ENCODE measurements at places on chromosomes 2 and 18.

DNA sequence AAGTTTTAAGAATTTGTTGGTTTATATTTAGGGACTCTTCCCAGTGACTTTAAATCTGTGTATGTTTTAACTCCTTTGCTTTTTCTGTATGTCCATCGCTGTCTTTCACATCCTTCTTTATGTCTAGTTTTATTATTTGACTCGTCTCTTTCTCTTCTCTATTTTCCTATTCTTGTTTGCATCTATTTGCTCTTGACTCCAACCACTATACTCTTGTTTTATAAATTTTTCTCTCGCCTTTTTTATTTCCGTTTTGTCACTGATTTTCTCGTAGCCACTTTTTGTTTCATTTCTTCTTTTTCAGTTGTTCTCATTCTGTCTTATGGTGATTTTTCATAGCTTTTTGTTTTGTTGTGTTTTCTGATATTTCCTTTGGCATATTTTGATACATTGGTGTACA, 170.5 kb upstream of the NETO1 start:
- no peak for DNase-seq

DNA sequence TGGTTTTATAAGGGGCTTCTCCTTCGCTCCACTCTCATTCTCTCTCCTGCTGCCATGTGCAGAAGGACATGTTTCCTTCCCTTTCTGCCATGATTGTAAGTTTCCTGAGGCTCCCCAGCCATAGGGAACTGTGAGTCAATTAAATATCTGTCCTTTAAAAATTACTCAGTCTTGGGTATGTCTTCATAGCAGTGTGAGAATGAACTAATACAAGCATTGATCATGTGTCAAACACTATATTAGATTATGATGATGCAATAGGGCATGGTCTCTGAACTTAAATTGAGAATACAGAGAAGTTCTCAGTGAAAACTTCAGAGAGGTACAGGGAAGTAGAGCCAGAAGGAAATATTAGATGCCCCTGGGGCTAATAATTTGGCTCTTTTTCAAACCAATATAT, 5.9 kb upstream of the MAP4K3 start:
- DNase-seq = no peak

DNA sequence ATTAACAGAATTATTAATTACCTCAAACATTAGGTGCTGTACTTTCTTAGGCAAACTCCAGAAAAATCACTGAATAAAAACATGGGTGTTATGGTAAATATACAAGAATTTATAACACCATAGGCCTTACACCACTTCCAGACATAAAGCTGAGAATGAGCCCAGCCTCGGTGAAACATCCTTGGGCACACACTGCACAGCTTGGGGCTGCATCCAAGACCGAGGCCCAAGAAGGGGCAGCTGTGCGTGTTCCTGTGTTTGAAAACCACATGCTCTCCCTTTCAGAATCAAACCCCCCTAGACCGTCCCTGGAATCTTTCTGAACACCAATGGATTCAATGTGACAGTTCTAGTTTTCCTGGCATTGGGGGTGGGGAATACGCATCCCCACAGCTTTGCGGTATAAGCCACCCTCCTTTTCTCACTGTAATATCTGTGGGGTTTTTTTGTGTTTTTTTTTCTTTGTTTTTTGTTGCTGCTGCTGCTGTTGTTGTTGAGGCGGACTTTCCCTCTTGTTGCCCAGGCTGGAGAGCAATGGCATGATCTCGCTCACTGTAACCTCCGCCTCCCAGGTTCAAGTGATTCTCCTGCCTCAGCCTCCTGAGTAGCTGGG, 12.9 kb downstream of the ERFE start:
- DNase-seq = no peak

DNA sequence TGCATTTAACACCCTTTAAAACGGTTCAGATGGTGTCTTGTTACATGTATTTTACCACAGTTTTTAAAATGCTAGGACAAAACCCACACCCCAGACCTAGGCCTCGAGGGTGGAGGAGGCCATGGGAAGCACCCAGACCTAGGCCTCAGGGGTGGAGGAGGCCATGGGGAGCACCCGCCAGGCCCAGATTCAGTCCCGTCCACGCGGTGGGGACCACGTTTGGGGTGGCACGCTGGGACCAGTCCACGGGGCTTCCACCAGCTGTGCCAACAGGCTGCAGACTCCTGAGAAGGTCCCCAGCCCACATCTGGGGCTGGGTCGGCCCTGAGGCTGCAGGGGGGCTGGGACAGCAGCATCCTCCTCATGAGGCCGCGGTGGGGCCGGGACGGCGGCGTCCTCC, 63.4 kb downstream of the SLC66A2 start:
- DNase-seq = no peak

GRCh38 chr2:172089633-172090032, 4.3 kb downstream of the DLX1 start:
- no peak for DNase-seq

GRCh38 chr2:191678437-191679100, 633 bp downstream of the NABP1 start:
- DNase-seq = no peak

GRCh38 chr18:46542545-46542944, 114.5 kb downstream of the LOXHD1 start:
- DNase-seq = no peak

- no peak for DNase-seq
Observed at GRCh38 chr2:130850788-130851623, 14.3 kb downstream of the ARHGEF4 start.

- no peak for DNase-seq
Observed at GRCh38 chr2:86038291-86039081, 67.2 kb downstream of the POLR1A start.

DNA sequence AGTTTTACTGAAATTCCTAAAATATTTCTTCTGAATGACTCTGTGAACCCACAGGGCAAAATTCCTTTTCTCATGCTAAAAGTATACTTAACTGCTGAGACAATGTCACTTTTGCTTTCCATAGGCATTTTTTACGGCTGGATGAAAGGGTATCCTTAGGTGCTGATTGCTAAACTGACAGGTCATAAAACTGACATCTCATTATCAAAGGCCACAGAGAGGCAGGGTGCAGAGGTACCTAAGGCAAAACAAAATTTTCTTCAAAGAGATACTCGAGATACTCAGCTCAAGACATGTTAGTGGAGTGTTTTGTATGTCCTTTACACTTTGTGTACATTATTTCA, 62.0 kb upstream of the WDR75 start:
- DNase-seq = no peak

DNA sequence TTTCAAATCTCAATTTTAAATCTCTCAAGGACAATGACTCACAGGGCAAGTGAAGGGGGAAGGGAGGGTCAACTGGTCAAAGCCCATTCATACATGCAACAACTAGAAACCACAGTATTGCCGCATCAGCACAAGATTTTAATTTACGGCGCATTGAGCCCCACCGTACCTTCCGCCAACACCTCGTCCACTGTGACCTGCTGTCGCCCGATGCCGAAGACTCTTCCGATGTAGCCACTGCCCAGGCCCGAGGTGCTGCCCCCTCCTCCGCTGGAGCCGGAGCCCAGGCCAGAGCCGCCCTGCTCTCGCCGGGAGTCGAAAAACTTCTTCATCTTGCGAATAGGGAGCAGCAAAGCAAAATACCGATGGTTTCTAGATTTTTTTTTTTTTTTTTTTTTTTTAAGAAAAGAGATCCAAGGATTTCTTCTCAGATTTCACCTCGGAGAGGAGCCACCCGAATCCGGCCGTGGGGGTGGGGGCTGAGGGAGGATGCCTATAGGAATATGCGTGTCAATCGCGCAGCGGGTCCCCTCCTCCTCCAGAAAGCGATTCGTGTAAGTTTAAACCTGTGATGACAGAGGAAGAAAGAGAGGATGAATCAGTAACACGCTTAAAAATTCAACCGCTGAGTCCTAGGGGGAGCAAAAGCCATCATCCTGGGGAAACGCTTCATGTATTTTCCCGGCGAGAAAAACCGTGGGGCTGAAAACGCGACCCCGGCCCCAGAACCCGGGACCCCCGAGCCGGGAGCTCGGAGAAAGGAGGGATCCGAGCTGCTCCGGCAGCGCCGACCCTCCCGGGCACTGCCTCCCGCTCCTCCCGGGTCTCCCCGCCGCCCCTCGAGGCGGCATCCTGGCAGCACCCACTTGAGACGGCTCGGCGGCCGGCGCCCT, 584 bp downstream of the AAK1 start:
- peak; percentile 15 for DNase-seq

All from DMS79 (cell line).